Caki2 (cell line): ENCODE measurements at places on chromosomes 7 and 10.
A peak's percentile ranks its signal among the peaks of the same experiment; 100 is the strongest.

- no peak for DNase-seq
Measured at GRCh38 chr7:136514776-136515175, 353.7 kb upstream of the CHRM2 start.

DNA sequence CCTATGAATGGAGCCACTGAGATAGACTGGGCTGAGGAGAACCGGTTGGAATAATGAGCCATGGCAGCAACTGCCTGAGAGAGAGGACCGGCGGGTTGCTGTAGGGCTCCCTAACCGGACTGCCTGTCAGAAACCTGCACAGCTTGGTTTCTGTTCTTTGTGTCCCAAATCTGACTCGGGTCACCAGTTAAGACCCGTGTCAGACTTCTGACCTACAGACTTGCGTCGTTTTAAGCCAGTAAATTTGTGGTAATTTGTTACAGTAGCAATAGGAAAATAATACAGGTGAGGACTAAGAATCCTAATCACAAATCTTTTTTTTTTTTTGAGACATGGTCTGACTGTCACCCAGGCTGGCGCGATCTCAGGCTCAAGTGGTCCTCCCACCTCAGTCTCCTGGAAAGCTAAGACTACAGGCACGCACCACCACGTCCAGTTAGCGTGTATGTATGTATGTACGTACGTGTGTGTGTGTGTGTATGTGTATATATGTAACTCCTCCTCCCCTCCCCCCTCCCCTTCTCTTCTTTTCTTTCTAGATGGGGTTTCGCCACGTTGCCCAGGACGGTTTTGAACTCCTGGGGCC is 672 bp upstream of the DDX56 start:
- no peak for DNase-seq

DNA sequence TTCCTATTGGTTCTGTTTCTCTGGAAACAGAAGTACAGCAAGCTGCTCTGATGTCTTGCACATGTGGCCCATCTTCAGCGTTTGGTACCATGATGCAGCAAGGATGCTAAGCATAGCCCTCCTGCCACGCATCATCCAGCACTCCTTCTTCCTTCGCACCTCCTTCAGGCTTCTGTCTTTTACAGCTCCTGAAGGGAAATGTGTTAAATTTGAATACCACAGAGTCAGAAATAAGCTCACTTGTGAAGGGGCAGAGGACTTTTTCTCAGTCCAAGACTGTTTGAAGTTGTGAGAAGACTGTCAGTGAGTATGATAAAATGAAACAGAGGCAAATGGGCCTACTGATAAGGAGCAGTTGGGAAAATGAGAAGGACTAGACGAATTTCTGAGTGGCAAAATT is 20.7 kb downstream of the TSPAN13 start:
- no peak for DNase-seq

DNA sequence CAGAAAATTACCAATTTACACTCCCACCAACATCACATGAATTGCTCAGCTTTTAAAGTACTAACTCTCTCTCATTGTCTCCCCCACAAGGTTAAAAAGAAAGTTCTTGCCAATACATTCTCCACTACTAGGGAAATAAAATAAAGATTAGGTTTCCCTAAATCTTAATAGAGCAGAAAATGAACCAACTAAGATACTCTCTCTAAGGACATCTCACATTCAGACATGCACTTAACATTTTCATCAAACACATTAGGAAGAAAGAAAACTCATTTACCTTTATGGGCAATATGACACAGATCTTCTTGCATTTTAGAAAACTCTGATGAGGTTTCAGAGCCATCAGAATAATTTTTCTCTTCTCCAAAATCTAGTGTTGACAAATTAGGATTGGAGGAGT is 104.1 kb upstream of the GSDME start:
- DNase-seq: no peak

GRCh38 chr10:7513936-7514335 is 103.1 kb upstream of the SFMBT2 start:
- no peak for DNase-seq

- no peak for DNase-seq
Measured at GRCh38 chr7:31100445-31100844, 48.3 kb downstream of the ADCYAP1R1 start.

- DNase-seq: no peak
Measured at GRCh38 chr7:18550574-18550973, 55.0 kb downstream of the HDAC9 start.

DNA sequence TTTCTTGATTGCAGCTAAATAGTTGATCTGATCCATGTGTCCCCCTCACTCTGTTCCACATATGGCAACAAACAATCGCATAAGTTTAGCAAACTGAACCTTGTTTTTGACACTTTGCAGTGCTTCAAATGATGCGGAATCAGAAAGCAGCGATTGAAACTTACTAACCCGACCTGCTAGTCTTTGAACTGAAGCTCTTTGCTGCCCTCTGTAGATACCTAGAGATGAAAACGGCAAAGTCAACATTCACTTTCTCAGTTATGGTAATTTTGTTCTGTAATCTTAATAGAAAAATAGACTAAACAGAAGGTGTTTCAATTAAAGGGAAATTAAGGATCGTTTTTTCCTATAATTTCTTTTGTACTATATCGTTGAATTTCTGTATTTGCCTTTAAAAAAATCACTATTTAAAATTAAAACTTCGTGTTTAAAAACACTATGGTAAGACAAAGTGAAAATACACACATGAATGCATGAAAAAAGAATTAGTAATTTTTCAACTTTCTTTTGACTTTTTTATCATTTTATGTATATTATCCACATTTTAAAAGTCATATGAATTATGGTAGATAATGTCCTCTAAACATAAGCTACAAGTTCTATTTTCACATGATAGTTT is 276.5 kb downstream of the MAGI2 start:
- peak; percentile 4 for DNase-seq

- DNase-seq: no peak
Measured at GRCh38 chr7:48506569-48506968, 335.3 kb downstream of the ABCA13 start.

DNA sequence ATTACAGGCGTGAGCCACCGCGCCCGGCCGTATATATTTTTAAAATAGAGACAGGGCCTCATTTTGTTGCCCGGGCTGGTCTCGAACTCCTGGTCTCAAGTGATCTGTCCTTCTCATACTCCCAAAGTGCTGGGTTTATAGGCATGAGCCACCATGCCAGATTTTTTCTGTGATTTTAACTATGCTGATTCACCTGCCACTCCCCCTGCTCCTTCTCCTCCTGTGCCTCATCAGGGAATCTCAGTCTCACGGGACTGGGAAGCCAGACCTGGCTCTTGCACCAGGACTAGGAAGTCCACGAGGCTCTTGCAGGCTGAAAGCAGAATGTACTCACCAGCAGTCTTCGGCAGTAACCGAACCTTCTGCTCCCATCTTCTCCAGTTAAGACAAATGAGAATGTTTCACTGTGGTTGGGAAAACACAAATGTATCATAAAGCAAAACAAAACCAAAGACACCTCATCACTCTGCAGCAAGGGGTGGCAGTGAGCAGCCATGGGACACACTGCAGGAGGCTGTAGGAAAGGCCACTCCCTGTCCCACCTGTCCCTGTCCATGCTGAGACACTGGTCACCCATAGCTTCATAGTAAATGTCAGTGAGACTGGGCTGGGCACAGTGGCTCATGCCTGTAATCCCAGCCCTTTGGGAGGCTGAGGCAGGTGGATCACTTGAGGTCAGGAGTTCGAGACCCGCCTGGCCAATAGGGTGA is 78.7 kb upstream of the MKRN1 start:
- peak; percentile 40 for DNase-seq

GRCh38 chr10:42988069-42988468 is 88.8 kb upstream of the RET start:
- no peak for DNase-seq

DNA sequence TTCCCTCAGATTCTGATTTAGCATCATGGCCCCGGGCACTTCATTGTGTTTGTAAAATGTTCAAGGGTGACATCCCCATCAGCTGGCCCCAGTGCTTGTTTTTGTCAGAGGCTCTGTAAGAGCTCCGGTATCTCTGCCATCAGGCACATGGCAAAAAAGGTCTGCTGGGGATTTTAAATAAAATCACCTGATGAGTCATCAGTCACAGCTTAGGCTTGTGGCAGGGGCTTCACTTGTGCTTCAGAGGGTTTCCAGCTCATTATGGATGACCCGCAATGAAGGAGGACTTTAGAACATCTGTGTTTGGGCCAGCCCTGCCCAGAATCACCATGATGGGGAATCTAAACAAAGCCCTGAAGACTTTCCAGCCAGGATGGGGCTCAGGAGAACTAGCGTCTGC is 259.9 kb downstream of the ZEB1 start:
- DNase-seq: no peak

DNA sequence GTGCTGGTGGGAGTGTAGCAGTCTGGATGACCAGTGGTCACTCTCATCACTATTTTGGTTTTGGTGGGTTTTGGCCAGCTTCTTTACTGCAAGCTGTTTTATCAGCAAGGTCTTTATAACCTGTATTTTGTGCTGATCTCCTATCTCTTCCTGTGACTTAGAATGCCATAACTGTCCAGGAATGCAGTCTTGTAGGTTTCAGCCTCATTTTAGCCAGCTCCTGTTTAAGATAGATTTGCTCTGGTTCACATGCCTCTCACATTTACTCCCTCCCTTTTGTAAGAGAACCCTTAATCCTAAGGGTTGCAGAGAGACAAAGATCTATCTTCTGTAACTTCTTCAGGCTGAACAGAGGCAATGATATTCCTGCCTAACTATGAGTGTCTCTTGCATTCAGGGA is 51.2 kb upstream of the INHBA start:
- no peak for DNase-seq

DNA sequence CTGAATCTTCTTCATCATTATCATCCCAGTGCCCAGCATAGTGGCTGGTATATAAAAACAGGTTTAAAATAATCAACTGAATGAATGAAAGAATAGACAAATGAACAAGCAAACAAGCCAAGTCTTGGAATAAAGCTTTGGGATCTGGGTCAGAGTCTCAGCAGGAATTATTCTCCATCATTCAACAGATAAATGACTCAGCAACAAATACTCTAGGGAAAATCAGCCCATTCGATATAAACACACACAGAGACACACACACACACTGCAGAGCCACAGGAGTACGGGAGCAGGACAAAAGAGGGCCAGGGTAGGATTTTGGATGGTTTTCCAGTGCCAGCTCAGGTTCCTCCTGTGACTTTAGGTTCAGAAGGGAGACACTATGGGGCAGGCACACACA is 29.2 kb upstream of the DLX6 start:
- DNase-seq: no peak

DNA sequence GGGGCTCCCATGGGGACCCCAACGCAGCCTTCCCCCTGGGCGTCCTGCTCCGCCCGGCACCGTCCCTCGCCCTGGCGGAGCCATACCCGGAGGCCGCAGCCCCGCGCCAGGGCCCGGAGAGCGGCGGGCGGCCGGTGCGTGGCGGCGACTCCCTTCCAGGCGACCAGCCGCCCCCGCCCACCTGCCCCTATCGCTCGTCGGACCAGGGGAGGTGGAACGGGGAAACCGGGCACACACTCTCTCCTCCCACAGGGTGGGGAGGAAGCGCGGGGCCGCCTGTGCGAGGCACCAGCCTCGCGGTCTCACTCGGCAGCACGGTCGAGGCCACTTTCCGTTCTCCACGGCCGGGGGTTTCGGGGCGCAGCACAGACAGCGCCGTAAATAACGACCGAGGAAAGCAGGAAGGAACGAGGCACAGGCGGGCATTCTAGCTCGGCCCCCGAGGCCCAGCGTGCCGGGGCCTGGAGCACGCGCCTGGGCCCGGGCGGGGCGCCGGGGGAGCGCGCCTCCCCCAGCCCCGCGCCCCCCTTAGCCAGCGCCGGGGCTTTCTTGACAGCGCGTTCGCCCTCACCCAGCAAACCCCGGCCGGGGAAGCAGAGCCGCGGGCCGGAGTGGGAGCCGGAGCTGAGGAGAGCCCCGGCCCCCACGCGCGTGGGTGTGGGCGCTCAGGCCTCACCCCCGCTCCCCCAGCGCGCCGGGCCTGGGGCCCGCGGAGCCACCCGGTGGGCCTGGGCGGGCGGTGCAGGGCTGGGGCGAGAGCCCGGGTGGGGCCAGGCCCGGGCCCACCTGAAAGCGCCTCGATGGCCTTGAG is 936 bp downstream of the IGF2BP3 start:
- peak; percentile 32 for DNase-seq

DNA sequence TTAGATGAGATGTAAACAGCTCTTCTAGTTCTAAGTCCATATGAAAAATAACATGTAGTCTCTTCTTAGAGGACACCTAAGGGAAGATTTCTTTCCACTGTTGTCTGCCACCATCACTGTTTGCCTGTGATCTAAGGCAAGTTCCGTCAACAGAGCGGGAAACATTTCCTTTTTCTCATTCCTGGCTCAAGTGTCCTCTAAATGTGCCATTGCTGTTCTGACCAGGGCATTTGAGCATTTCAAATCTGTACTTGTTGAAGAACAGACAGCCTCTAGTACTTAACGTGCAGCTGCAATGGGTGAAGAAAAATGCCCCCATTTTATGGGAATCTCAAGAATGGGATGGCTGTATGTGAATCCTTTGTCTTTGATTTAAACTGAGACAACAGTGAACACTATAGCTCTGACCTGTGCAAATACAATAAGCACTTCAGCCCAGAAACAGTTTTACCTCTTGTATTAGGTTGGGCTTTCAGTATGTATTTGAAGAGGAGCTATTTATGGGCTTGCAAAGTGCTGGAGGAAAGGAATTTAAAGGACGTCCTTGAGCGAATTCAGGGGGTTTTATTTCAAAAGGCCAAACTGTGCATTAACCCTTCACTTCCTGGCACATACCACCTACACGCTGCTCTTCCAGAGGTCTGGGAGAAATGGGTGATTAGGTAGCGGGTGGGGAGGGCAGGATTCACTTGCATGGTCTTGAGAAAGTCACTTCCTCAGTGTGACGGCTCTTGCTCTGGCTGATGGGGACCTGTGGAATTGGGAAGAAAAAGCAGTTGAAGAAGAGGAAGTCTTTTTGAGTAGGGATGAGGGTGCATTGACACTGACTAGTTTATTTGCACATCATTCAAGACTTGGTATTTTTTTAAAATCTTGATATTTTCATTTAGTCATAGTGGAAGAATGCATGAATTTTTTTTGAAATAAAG is 66.1 kb downstream of the THNSL1 start:
- no peak for DNase-seq

DNA sequence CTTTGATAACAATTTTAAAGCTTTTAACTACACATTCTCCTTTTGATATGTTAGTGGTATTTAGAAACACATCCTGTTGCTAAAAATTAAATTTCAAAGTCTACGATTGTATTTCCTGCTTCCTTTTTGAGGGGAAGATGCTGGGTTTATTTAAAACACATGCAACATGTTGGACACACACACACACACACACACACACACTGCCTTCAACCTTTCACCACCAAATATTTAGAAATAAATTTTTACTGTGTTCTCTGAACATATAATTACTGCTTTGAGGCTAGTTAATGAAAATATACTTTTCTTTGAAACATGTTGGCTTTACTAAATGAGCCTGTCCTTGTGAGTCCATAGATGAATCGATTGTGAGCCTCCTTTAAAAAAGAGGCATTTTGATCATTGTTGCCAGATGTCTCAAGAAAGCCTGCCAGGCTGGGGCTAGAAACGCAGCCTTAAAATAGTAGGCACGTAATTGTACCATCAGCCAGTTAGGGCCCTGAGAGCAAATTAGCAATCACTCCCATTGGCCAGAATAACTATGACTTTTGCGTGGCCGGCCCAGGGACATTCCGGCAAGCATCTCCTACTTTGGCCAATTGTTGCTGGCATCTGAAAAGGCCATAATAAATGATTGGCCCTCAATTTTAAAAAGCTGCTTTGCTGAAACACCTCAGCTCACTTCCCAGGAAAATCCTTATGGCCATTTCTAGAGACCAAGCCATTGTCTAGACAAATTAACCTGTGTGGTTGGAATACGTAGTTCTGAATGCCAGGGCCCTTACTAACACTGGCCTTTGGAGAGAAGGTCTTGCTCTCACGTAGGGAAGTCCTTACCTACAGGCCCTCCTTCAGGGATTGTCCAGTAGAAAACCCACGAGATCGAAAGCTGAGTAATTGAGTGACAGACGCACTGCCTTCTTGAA is 9.9 kb upstream of the TEX36 start:
- no peak for DNase-seq
